Right lung (tissue), 10 donors: ENCODE measurements at places on chromosomes 11 and 22. TPM values are rescaled to one million over a fixed set of nuclear protein-coding genes. Genes with fewer than 3 reads are reported as not detected.

DNA sequence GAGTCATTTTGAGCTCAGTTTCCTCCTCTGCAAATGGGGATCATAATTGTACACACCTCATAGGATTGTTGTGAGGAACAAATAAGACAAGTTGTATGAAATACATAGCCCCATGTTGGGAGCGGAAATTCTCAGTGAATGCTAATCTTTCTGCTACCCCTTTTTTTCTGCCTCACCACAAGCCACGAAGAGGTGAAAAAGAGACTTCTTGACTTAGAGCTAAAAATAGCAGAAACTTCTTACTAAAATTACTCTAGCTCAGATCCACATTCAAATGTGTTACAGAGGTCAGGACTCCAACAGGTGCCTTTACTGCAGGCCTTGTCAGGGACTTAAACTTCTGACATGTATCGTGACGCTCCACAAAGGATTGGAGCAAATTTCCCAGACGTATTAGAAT, 128.5 kb downstream of the MIAT start:
- no peak for DNase-seq

GRCh38 chr11:132114185-132114584, 743.8 kb downstream of the NTM start:
- no peak for DNase-seq

GRCh38 chr11:57219021-57219627, 17.9 kb downstream of the APLNR start:
- DNase-seq: no peak

DNA sequence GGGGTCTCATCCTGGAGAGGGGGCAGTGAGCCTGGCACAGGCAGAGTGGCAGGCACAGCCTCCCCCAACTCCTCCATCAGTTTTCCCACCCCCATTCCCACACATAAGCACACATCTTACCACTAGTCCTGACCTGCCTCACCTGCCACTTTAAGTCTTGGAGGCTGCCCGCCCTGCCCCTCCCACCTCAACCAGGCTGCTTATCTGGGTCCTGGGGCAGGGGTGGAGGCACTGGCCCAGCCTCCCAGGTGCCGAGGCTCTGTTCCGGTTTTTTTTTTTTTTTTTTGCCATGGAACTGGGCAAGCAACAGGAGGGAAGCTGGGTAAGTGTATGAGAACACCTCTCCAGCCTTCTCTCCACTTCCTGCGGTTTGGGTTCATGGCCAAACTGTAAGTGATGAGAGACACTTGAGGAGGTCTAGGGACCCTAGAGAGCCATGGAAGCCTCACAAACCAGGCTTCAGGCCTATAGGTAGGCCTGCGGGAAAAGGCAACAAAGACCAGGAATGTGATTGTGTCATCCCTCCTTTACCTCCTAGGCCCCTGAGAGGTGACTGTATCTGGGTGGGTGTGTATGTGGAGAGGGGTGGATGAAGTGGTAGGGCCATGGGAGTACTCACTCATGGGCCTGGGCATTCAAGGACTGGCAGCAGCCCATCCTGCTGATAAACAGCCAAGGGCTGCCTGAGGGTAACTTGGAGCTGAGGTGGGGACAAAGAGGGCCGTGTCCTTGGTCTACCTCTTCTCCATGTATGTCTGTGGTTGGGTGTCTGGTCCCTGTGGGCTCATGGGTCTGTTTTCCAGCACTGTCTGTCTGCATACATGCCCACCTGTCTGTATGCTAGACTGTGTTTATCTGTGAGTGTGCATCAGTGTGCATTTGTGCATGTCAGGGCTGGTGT, 22.6 kb downstream of the PHLDB1 start:
- no peak for DNase-seq

GRCh38 chr11:47408598-47409439, 429 bp downstream of the SLC39A13 start:
- DNase-seq: no peak

DNA sequence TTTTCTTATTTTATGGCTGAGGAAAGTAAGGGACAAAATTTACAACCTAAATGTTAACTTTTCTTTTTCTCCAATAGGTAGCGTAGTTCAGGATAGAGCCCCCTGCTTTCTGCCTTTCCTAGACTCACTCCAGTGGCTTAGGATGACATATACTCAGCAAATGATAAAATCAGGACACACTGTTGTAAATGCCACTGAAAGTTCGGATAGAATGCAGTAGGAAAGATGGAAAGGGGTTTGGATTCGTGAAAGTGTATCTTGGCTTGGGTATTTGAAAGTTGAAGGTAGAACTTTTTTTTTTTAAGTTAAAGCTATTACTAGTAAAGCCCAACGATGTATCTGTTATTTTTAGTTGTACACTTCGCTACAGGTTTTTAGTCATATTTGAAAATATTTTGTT, 2.2 kb downstream of the DYNC2H1 start:
- no peak for DNase-seq

DNA sequence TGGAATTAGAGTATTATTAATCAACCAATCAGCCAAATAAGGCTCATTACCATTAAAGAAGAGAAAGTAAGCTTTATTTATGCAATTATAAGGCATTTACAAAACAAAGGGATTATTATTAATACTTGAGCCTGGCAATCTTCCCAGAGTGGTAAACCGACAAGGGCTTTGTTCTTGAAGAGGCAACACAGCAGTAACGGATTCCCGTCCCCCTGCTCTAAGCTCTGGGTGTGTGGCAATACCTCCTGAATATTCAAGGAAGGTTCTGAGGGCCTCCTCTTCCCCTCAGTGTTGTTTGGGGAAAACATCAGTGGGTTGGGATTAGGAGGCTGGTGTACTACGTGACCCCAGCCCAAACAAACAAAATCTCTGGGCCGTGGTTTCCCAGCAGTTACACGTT, 176.5 kb downstream of the TENM4 start:
- no peak for DNase-seq

DNA sequence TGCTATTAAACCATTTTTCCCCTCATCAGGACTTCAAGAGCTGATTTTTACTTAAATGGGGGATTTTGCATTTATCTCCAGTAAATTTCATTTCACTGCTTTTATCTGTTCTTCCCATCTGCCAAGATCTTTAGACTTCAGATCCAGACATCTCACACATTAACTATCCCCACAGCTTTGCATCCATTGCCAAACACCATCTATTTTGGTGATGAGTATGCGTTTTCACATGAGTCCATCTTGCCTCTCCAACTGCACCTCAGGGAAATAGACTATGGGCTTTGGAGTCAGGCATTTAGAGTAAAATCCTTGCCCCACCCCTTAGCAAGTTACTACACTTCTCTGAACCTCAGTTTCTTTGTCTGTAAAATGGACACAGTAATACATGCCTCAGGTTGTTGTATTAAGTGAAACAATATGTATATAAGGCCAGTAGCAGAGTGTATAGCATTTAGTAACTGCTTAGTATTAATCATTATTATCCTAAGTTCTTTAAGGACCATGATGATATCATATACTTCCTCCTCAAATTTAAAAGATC, 53.6 kb upstream of the NFRKB start:
- DNase-seq: no peak

DNA sequence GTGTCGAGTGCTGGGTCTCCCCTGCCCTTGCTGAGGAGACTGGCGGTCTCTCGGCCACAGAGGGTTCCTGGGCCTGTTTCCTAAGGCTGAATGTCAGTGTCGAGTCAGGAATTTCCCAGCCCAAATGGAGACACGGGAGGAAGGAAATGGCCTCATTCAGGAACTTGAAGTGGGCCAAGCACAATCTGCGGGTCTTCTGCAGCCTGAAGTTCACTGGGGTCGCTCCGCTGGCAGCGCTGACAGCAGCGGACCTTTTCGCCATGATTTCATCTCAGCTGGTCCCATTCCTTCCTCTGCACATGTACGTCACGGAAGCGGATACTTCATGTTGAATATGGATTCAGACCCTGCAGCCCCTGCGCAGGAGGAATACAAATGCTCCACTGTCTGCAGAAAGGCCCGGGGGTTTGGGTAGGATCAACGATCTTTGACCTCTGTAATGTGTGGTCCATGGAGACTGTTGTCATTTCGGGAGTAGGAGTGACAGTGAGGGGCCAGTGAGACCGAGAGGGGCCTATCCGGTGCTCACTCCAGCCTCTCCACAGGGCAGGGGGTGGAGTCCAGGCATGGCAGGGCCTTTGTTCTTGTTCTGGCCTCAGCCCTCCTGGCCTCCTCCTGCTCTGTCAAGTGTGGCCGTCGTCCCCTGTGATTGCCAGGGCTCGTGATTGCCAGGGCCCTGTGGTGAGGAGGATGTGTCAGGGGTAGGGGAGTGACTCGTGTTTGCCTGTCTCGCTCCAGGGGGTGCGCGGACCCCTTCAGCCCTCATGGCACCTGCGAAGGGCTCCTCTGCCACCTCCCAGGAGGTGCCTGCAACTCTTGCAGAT, 402.3 kb downstream of the TBC1D22A start:
- DNase-seq: no peak

GRCh38 chr11:61297341-61297740, 2.2 kb upstream of the VWCE start:
- DNase-seq: no peak

- no peak for DNase-seq
These were observed 81.9 kb upstream of the CRTAM start for GRCh38 chr11:122756417-122756816.

DNA sequence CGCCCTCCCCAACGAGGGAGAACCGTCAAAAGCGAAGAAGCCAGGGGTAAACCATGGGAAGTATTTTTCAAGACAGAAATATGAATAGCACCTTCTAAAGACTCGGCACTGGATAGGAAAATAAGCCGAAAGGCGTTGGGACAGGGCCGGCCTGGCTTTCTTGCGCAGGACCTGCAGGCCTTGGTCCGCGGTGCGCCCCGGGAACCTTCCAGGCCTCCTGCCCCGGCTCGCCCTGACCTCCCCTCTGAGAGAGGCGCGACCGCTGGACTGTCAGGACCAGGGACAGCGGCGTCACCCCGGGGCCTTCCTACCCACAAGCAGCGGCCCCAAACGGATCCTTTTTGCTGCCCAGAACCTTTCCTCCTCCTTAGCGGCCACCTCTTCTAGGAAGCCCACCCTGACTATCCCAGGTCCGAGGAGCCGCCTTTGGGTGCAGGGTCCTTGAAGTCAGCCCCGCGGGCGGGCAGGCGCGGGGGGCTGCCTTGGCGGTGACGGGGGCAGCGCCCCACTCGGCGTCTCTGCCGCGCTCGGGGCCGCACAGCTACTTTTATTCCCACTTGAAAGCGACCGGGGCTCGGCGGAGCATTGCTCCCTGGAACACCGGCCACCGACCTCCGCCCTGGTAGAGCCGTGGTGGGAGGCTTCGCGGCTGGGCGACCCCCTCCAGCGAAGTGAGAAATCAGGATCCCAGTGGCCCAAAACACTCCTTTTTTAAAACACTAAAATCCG, 650 bp upstream of the MAPK11 start:
- no peak for DNase-seq

DNA sequence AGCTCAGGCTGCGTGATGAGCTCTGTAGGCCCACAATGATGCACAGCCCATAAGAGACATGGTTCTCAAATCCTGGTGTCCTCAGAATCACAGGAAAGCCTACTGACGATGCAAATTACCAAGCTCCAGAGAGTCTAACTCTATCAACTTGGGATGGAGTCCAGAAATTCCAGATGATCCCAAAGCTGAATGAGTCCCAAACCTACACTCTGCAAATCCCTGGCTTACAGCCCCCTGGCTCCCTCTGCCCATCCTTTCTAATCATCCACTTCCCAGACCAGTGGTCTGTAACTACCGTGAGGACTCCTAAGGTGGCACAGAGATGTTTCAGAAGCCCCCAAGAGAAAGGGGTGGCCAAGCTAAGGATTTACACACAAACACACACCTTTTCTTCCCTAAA, 13.5 kb downstream of the ARFGAP2 start:
- no peak for DNase-seq

DNA sequence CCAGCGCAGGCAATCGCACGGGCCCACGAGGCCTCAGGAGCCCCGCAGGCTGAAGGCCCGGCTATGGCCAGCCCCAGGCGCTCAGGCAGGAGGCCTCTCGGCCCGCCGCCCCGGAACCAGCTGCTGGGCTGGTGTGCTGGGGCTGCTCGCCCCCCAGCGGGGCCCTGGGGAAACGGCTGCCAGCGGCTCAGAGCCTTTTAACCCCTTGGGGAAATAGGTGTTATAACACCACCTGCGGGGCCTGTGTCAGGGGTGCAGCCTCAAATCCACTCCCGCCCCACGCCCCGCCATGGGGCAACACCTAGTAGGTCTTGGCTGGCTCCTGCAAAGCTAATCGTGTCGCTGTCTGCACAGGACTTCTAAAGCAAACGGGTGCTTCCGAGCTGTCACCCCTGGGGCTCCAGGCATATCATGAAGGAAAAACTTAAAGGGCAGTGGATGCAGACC, 237.4 kb downstream of the TTC28 start:
- DNase-seq: peak; percentile 86

DNA sequence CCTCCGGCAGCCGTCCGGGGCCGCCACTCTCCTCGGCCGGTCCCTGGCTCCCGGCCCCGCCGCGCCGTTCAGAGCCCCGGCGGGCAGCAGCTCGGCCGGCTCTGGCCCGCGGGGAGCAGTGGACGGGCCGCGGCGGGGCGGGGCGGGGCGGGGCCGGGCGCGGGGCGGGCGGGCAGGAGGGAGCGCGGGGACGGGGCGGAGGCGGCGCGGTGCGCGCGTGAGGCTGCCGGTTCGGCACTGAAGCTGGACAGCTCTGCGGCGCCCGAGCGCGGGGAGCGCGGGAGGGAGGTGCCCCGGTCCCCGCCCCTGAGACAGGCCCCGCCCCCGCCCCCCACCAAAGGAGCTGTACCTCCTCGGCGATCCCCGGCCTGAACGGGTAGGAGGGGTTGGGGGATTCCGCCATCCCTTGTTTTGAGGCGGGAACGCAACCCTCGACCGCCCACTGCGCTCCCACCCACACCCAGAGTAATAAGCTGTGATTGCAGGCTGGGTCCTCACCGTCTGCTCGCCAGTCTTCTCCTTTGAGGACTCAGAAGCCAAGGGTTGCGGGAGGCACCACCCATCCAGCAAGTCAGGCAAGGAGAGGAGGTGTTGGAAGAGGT, at the start of gene DRD2:
DRD2 (minus strand) TSS at position 239 of the 602 bp plus-strand sequence. CDS start 50,747 bp downstream, outside the sequence.
- no peak for DNase-seq

DNA sequence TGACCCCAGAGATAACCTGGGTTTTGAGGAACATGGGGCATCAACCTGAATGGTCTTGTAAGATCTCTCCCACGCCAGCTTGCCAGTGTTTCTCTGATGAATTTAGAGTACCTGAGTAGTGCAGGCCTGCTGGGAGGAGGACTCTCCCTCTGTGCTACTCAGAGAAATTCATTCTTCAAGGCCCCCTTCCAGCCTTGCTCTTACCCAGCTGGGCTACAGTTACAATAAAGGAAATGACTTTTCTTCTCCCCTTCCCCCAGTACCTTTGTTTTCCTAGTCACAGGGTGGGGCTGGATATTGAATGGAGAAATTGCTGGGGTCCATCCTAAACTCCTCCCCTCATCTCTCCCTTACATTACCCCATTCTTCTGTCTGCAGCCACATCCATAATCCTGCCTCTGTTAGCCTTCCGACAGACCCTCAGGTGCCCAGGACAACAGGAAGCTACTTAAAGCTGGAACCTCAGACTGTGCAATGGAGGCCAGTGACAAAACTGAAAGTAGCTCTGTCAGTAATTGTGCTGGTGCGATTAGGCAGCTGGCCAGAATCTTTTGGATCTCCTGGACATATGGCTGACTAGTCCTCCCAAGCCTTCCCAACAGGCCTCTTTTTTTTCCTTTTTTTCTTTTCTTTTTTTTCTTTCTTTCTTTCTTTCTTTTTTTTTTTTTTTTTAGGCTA, 17.4 kb downstream of the LIMK2 start:
- DNase-seq: peak; percentile 72

The CBLIF gene
- polyA plus RNA-seq: not detected

The PGM2L1 gene
- 5.0 TPM for polyA plus RNA-seq

The NFAM1 gene
- polyA plus RNA-seq: 1.2 TPM

The HEPHL1 gene
- not detected for polyA plus RNA-seq

The DPP3 gene
- polyA plus RNA-seq: 20.6 TPM

The C11orf65 gene
- polyA plus RNA-seq: 2.5 TPM

The PAAF1 gene
- 43.0 TPM for polyA plus RNA-seq

The DEFB131B gene
- polyA plus RNA-seq: 5.5 TPM
